Stimulated activated CD8-positive, alpha-beta memory T cell treated with anti-CD3 and anti-CD28 coated beads, Interleukin-12 subunit alpha, Interleukin-12 subunit beta, amount 100 ng/mL, for 1 hour (primary cell): ENCODE measurements at places on chromosomes 12 and 14.

GRCh38 chr14:73663548-73664212 lies 18.9 kb downstream of the DNAL1 start:
- no peak for DNase-seq

- peak; percentile 72 for DNase-seq
Measured at GRCh38 chr12:67482751-67483661, 165.5 kb upstream of the DYRK2 start.

- DNase-seq: no peak
Measured at GRCh38 chr12:1805441-1806081, 14.8 kb upstream of the LRTM2 start.

DNA sequence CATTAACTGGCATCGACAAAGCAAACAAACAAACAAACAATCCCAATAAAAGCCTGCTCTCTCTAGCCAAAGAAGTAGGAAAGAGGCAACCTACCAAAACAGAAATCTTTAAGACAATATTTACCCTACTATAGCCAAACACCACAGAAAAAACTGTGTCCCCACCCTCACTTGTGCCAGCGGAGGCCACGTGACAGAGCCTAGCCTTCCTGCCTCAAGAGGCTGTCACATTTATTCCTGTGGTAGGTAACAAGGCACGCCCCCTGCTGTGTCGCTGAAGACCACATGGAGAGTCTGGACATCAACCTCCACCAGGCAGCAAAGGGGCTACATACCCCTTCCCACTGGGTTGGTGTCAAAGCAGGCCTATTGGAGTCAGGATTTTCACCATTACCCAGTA lies 148.1 kb downstream of the LMNTD1 start:
- DNase-seq: no peak
